ENCODE measurements at places on chromosomes 11 and 22.

DNA sequence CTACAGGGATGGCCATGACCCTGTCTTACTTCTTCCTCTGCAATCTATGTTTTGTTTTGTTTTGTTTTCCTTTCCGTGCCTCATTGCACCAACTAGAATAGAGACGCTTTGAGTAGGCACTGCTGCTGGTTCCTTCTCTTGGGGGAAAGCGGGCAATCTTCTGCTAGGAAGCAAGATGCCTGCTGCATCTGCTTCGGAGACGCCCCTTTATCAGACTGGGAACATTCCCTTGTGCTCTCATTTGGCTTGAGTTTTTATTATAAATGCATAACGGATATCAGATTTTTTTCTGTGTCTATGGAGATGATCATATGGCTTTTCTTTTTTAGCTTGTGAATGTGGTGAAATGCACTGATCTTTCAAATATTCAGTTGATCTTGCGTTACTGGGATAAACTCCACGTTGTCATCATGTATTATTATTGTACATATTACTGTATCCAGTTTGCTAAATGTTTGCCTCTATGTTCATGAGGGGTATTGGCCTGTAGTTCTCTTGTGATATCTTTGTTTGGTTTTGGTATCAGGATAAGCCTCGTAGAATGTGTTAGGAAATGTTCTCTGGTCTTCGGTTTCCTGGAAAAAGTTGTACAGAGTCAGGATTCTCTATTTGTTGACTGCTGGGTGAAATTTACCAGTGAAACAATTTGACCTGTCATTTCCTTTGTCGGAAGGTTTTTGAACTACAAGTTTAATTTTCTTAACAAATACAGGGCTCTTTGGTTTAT, 23.4 kb upstream of the KRTAP5-6 start:
- DNase-seq, result no peak

DNA sequence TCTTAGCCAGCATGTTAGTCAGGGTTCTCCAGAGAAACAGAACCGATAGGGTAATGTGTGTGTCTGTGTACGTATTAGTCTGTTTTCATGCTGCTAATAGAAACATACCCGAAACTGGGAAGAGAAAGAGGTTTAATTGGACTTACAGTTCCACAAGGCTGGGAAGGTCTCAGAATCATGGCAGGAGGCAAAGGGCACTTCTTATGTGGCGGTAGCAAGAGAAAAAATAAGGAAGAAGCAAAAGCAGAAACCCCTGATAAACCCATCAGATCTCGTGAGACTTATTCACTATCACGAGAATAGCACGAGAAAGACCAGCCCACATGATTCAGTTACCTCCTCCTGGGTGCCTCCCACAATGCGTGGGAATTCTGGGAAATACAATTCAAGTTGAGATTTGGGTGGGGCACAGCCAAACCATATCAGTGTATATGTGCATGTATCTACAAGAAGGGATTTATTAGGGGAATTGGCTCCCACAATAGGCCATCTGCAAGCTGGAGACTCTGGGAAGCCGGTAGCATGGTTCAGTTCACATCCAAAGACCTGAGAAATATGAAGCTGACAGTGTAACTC, 173.7 kb upstream of the NECTIN1 start:
- DNase-seq, result no peak

DNA sequence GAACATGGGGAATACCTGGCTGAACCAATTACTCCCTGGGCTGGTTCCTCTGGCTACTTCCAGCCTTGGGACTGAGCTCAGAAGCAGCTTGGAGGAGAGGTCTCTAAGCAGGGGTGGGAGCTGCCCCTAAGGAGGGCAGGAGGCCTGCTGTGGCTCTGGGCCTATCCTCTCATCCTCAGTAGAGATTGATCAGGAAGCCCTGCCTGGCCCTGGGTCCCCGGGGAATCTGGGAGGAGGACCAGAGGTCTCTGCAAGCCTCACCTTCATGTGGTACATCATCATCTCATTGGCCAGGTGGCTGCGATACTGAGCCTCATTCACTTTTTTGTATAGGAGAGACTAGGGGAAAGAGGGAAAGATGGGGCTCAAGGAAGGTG, 91.1 kb downstream of the PDE2A start:
- DNase-seq, result no peak

DNA sequence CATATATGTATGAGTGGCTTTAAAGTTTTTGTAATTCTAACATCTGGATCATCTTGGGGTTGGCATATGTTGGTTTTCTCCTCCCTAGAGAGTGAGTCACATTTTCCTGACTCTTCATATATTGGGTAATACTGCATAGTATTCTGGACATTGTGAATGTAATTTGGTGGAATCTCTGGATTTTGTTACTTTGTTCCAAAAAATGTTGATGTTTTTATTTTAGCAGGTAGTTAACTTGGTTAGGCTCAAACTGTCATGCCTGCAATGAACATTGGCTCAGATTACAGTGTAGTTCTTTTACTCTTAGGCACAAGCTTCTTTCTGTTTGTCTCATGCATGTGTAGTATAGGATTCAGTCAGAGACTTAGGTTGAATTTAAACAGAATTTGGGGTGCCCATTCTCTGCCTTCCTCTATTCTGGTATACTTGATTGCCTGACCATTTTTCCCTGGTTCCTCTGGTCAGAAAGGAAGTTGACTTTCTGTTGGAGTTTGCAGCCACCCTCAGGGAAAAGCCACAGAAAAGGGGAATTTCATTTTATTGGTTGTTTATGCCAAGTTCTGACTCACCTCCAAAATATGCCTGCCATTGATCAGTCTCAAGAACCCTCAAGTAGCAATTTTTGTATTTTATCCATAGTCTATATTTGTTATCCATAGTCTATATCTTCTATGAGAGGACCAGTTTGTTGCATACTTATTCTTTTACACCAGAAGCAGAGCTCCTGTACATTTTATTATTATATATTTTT, 151.7 kb downstream of the UVRAG start:
- DNase-seq, result no peak

- DNase-seq, result no peak
Observed at GRCh38 chr11:69697469-69697843, 6.4 kb downstream of the FGF19 start.

GRCh38 chr11:76147106-76147740, 59.1 kb downstream of the WNT11 start:
- no peak for DNase-seq

DNA sequence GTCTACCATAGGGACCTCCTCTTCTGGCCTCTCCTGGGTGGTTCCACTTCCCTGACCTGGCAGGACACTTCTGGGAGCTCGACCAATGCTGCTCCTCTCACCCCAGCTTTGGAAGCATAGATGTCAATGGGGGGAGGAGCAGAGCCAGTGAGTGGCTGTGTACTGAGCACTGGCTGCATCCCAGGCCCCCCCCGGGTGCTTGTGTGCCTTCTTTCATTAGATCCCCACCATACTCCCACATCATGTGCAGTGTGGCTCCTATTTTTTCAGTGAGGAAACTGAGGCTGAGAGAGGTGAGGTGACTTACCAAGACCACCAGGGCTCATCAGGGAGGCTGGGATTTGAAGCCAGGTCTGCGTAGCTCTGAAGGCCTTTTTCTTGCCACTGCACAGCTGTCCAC, 44.3 kb downstream of the LRRC32 start:
- no peak for DNase-seq

DNA sequence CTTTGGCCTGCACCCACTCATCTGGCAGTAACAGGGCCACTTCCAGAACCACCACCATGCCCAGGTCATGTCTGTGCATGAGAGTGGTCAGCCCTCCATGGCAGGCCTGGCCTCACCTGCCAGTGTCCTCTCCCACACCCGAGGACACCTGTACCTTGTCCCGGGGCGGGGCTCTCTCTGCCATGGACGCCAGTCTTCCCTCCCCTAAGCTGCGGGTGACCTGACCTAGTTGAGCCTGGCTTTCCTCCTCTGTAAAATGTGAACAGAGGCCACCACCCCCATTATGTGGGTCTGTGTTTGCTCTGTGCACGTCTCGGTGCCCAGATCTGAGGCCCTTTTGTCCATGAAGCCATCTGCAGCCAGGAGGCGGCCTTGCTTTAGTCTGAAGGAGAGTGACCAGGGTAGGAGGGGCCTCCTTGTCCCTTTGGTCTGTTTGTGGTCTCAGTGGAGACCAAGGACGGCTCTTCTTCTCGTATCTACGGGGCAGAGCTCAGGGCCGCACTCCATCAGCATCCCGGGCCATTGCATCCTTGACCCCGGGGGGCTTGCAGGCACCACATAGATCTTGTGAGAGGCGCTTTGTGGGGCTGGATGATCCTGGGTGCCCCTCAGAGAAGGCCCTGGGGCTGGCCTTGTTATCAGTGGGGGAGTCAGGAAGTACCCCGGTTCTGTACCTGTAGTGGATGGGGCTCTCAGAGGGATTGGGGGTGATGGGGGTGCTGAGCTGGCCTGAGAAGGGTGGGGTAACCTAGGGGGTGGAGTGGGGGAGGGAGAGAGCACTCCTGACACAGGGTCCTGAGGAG, 121.6 kb downstream of the KCNQ1 start:
- DNase-seq, result no peak

- no peak for DNase-seq
Observed at GRCh38 chr22:24695561-24696511, 78.7 kb downstream of the PIWIL3 start.

DNA sequence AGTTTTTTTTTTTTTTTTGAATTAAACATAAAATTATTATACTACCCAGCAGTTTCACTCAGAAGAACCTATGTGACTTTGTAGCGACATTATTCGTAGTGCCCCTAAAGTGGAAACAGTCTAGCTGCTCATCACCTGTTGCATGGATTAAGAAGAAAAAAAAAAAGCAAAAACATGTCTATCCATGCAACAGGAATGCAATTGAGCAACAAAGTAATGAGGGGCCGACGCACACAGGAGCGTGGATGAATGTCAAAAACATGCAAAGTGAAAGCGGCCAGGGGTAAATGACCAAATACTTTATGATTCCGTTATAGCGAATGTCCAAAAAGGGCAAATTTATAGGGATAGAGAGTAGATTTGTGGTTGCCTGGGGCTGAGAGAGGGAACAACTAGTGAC, 16.3 kb downstream of the MYO18B start:
- DNase-seq, result no peak

GRCh38 chr22:42317008-42317407, 46.6 kb upstream of the TCF20 start:
- no peak for DNase-seq

DNA sequence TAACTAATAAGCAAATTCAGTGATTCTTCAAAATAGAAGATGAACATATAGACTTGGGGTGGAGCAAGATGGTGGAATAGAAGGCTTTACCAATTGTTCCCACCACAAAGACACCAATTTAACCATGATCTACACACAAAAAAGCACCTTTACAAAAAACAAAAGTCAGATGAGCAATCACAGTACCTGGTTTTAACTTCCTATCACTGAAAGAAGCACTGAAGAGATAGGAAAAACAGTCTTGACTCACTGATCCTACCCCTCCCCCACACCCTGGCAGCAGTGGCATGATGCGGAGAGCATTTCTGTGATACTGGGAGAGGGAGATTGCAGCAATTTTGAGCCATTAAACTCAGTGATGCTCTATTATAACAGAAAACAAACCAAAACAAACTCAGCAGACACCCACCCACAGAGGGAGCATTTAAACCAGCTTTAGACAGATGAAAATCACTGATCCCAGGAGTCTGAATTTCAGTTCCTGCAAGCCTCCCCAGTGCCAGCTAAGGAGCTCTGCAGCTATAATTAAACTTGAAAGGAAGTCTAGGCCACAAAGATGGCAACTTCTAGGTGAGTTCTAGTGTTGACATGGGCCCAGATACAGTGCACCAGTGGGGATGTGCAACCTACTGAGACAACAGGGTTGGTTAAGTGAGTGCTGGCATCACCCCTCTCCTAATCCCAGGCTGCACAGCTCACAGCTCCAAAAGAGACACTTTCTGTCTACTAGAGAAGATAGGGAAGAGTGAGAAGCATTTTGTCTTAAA, 161.8 kb upstream of the GRIA4 start:
- no peak for DNase-seq
